ENCODE measurements at places on chromosomes 7 and 10.

DNA sequence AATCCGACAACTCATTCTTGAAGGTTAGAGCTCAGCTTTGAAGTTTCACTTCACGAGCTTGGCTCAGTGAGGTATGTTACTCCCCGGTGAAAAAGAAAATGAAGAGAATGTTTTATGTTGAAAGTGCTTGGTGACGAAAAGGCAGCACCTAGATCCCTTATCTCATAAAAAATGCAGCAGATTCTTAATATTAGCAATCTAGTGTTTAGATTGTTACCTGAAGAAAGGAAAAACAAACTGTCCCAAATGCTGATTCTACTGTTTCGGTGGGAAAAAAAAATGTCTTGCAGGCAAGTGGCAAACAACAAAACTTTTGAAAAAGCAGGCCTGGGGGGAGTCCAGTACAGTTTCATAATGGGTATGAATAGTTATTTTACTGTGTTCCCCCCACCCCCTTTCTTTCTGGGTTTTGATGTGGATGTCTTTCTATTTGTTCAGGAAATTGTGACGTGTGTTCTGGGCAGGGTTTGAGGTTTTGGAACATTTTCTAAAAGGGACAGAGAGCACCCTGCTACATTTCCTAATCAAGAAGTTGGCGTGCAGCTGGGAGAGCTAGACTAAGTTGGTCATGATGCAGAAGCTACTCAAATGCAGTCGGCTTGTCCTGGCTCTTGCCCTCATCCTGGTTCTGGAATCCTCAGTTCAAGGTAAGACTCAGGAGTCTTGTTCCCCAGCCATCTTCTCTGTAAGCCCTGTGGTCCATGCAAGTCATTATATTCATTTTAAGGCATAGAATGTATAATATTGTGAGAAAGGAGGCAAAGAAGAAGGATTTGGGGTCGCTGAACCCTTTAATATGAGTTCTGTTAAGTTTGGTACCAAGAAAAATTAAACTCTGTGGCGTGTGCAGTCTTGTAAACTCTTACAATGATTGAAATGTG, at the start of gene SRGN:
Gene SRGN, plus strand, starts transcription at position 514 of the 881 bp plus-strand sequence. Its CDS starts 55 bp downstream, at position 569.
- peak; percentile 95 for DNase-seq
- no peaks in the 10 kb centered on the region for H3K27me3 ChIP-seq
- H3K4me1 ChIP-seq: no peaks in the 10 kb centered on the region
- H3K4me3 ChIP-seq: peak within 1 kb of the TSS; percentile 36
- H3K36me3 ChIP-seq: no peaks in the 10 kb centered on the region
- H3K27ac ChIP-seq: peak within 1 kb of the TSS; percentile 85

DNA sequence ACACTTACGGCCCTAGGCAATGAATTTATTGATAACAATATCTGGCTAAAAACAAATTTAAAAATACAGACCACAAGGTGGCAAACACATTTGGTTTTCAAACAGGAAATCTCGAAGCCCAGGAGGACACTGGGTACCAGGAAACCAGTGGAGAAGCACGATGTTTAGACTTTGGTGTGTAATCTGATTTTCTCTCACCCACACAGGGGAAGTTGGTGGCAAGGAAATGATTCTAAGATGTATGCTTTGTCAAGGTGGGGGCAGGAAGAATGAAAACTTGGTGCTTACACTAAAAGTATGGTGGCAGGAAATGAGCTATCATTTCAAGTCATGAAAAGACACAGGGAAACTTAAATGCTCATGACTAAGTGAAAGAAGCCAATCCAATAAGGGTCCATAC, 113.2 kb upstream of the ANKRD1 start:
- H3K4me1 ChIP-seq: no peaks in the 10 kb centered on the region
- no peaks in the 10 kb centered on the region for H3K27me3 ChIP-seq
- peak overlapping the region; percentile 51 for H3K27ac ChIP-seq
- no peak for DNase-seq
- H3K4me3 ChIP-seq: no peak overlapping the region

GRCh38 chr7:38453168-38453567, 178.0 kb downstream of the AMPH start:
- H3K27me3 ChIP-seq: no peaks in the 10 kb centered on the region
- H3K27ac ChIP-seq: no peak overlapping the region
- no peak for DNase-seq
- no peak overlapping the region for H3K4me3 ChIP-seq

DNA sequence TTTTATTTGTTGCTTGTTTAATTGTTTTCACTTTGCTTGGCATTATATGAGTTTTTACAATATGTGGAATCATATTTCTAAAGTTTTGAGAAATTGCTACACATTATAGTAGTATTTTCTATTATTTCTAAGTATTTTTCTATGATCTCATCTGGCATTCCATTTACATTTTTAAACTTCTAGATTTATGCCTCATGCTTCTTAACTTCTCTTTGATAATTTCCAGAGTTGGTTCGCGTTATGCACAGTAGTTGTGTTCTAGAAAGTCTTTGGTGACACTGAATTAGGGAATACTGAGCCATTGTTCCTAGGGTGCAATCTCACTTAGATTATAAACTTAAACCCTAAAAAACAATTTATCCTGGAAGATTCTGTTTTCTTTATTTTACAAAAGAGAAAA, 129.2 kb downstream of the GNAI1 start:
- H3K36me3 ChIP-seq: no peaks in the 10 kb centered on the region
- H3K27ac ChIP-seq: no peak overlapping the region
- no peak for DNase-seq
- H3K27me3 ChIP-seq: no peaks in the 10 kb centered on the region

DNA sequence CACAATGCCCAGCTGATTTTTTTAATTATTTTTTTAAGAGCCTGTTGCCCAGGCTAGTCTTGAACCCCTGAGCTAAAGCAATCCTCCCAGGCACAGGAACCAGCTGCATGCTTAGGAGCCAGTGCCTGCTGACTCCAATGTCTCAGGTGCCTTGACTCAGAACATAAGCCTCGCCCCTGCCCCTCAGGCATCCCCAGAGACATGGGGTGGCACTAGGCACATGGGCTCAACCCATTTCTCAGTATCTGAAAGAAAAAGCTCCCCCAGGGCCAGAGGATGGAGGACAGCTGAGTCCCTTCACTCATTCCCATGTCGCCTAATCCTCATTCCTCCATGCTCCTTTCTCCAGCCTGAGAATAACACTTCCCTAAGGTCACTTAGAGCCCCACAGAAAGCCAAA, 39.1 kb downstream of the KCNH2 start:
- H3K4me3 ChIP-seq: no peak overlapping the region
- peaks cover 14% of the 10 kb centered on the region for H3K4me1 ChIP-seq
- no peaks in the 10 kb centered on the region for H3K27me3 ChIP-seq

DNA sequence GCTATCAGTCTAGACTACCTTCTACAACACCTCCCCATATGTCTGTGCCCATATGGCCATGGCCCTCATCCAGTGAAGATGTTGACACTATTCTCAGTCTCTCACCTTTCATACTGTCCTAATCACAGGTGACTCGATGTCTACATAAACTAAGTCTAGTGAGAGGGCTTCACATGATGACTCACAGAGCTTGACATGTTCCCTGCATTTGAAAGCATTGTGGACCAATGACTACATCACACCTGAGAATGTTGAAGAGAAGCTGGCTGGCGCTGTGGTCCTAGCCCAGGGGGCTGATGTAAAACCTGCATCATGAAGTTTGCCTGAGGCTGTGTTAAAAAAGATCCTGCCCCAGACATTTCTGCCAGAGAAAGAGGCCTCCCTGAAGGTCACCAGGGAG, 167.2 kb downstream of the NPSR1 start:
- no peaks in the 10 kb centered on the region for H3K36me3 ChIP-seq
- DNase-seq: no peak
- no peaks in the 10 kb centered on the region for H3K27me3 ChIP-seq
- H3K27ac ChIP-seq: no peak overlapping the region
- no peaks in the 10 kb centered on the region for H3K4me1 ChIP-seq

- no peaks in the 10 kb centered on the region for H3K36me3 ChIP-seq
- peak overlapping the region; percentile 60 for H3K27ac ChIP-seq
- H3K4me1 ChIP-seq: peaks cover 34% of the 10 kb centered on the region
- no peaks in the 10 kb centered on the region for H3K27me3 ChIP-seq
- DNase-seq: peak; percentile 59
- H3K4me3 ChIP-seq: peak overlapping the region; percentile 63
Measured at GRCh38 chr7:64888901-64889685, 14.0 kb upstream of the ZNF273 start.

- H3K4me3 ChIP-seq: no peak overlapping the region
- peak; percentile 13 for DNase-seq
- no peak overlapping the region for H3K27ac ChIP-seq
- no peaks in the 10 kb centered on the region for H3K4me1 ChIP-seq
- no peaks in the 10 kb centered on the region for H3K36me3 ChIP-seq
Measured at GRCh38 chr10:130558746-130559546, 422.8 kb downstream of the GLRX3 start.

- no peak overlapping the region for H3K4me3 ChIP-seq
- H3K36me3 ChIP-seq: no peaks in the 10 kb centered on the region
- no peaks in the 10 kb centered on the region for H3K4me1 ChIP-seq
- no peak overlapping the region for H3K27ac ChIP-seq
- DNase-seq: no peak
Measured at GRCh38 chr7:138796038-138796615, 1.7 kb upstream of the TMEM213 start.

DNA sequence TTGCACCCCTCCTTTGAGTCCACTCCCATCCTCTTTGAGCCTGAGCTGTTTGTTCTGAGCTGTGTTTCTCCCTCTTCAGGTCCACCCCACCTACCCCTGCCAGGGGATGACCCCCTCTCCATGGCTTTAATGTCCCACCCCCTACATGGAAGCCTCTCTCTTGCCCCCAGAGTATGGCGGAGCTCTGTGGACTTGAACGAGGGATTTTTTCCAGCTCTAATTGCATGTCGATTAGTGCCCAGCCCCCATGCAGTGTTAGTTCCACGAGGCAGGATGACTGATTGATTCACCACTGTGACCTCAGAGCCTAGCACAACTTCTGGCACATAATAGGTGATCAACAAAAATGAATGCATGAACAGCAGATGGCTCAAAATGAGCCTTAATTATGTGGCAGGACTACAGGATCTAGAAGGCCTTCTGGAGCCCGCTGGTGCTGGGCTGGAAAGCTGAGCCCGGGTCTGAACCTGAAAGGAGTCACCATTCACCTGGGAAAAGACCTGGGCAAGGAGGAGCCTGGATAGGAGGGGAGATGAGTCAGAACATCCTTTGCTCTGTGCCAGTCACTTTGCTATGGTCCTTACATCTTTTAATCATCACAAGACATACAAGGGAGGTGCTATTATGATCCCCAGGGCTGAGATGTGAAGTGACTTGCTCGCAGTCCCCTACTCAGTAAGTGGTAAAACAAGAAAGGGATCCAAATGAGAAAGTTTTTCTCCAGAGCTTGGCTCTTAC, 17.1 kb upstream of the SLC18A2 start:
- H3K27ac ChIP-seq: no peak overlapping the region
- H3K36me3 ChIP-seq: no peaks in the 10 kb centered on the region
- no peak for DNase-seq
- no peak overlapping the region for H3K4me3 ChIP-seq
- no peaks in the 10 kb centered on the region for H3K27me3 ChIP-seq

GRCh38 chr7:64907641-64908326, 4.7 kb downstream of the ZNF273 start:
- no peaks in the 10 kb centered on the region for H3K36me3 ChIP-seq
- H3K27me3 ChIP-seq: no peaks in the 10 kb centered on the region
- H3K4me1 ChIP-seq: peaks cover 12% of the 10 kb centered on the region
- DNase-seq: no peak
- no peak overlapping the region for H3K27ac ChIP-seq

DNA sequence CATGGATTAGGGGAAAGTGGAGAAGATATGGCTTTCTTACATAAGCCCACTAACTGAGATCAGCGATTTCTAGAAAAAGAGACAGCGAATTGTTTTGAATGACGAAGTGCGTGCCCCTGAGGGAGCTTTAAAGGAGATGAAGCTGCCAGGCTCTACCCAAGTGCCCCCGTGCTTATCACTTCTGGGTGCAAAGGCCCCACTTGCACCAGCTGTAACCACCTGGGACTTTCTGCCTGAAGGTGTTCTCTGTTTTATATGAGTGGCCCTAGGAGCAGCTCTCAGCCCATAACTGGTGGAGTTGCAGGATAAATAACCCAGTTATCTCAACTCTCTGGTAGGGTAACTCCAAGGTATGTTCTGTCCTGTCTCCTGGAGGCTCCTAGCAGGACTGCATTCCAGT, 20.4 kb upstream of the CARD11 start:
- H3K4me1 ChIP-seq: no peaks in the 10 kb centered on the region
- DNase-seq: no peak
- H3K27ac ChIP-seq: no peak overlapping the region
- no peaks in the 10 kb centered on the region for H3K36me3 ChIP-seq
- H3K27me3 ChIP-seq: no peaks in the 10 kb centered on the region
- no peak overlapping the region for H3K4me3 ChIP-seq

DNA sequence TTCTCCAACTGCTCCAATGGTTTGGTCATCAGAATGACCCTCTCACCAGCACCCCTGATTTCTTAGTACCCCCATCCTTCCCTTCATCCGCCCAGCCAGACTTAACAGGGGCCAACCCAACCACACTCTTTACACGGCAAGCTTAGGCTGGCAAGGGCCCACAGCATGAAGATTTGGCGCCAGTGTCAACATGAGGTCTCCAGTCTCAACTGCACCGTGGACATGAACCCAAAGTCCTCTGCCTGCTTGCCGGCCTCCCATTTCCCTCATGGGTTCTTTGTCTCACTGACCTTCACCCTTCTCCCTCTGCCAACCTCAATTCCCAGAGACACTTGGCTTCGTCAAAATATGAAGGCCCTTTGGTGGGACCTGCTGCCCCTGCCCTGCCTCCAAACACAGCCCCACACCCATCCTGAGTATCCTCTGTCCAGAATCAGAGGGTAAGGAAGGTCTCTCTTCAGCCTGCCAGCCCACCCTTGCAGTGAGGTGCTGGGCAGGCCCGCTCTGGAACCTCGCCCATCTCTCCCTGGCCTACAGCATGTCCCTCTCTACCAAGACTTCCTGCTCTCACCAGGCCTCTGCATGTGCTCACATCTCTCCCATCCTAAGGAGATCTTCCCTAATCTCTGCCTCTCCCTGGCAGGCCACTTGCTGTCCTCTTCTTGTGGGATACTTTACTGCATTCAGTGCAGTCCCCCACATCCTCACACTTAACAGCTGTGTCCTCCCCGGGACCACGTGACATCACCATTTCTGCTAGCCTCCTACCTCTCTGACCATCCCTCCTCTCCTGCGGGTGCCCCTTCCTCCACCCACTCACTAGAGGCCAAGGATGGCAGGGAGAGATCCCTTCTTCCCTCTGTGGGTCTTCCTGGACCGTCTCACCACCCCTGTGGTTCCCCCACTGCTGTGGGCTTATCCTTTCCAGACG, 91.7 kb upstream of the ZMIZ1 start:
- DNase-seq: no peak
- no peak overlapping the region for H3K27ac ChIP-seq
- H3K4me3 ChIP-seq: no peak overlapping the region

- no peak overlapping the region for H3K4me3 ChIP-seq
- no peaks in the 10 kb centered on the region for H3K36me3 ChIP-seq
- no peaks in the 10 kb centered on the region for H3K4me1 ChIP-seq
- no peak for DNase-seq
Measured at GRCh38 chr7:94364816-94365215, 29.9 kb upstream of the COL1A2 start.
